ENCODE measurements at places on chromosomes 7 and 10.
A peak's percentile ranks its signal among the peaks of the same experiment; 100 is the strongest.

DNA sequence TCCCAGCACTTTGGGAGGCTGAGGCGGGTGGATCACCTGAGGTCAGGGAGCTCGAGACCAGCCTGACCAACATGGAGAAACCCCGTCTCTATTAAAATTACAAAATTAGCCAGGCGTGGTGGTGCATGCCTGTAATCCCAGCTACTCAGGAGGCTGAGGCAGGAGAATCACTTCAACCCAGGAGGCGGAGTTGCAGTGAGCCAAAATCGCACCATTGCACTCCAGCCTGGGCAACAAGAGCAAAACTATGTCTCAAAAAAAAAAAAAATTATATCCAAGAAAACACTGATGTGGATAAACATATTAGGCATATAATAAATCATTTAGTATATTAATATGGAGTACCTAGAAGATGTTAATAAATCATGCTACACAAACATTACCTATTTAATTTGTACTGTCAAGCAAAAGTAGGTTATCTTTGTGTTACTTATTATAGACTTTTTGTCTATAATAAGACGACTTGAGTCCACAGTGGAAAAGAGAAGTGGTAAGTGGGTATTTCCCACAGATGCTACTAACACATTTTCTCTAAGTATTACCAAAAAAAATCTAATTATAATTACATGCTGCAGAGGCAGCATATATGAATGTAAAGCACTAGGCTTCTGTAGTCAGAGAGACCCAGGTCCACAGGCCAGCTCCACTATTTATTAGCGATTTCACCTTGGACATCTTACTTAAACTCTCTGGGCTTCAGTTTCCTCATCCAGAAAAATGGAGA lies 34.5 kb downstream of the DNMBP start:
- DNase-seq, result no peak

DNA sequence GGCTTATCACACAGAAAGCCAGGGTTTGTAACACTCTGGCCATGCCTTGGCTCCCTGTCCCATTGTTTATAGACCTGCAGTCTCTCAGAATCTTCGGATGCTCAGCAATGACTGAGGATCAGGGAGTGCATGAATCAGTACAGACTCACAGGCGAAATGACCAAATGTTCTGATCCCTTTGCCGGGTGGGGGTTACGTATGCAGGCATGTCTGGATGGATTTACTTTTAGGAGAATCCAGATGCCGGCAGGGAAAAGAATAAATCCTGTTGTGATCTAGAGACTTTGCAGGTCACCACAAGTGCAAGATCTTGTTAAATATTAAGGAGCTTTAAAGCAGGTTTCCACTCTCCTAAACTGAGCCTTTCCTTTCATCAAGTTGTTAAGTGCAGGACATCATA lies 149.5 kb downstream of the SFMBT2 start:
- DNase-seq, result no peak

DNA sequence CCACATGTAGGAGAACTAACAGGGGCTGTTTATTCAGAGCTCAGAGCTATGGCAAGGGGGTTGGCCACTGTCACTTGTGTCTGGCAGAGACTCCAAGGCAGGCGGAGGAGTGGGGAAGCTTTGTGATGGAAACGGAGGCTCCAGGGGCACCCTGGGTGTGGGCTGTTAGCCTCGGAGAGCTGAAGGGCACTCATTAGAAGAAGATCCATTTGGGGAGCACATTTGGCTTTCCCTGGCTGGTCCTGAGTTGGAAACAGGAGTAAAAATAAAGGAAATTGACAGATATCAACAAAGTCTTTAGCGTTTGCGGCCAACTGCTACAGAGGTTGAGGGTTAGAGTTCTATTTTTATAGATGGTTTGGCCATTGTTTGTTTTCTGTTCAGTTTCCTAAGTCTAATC lies 288.3 kb upstream of the MKI67 start:
- no peak for DNase-seq

DNA sequence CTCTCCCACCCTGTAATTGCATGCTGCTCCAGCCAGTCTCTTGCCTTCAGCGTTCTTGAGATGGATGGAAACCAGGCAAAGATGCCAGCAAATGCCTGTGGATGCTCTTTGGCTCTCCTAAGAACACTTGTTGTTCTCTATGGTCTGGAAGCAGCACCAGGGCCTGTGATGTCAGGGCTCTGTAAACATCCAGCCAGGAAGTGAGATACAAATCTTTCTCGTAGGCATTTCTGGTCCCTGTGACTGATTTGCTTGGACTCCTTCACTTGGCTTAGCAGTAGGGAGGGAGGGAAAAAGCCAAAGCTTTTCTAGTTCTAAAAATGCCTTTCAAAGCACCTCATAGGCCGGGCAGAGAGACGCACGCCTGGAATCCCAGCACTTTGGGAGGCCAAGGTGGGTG lies 201.3 kb downstream of the REEP3 start:
- no peak for DNase-seq

DNA sequence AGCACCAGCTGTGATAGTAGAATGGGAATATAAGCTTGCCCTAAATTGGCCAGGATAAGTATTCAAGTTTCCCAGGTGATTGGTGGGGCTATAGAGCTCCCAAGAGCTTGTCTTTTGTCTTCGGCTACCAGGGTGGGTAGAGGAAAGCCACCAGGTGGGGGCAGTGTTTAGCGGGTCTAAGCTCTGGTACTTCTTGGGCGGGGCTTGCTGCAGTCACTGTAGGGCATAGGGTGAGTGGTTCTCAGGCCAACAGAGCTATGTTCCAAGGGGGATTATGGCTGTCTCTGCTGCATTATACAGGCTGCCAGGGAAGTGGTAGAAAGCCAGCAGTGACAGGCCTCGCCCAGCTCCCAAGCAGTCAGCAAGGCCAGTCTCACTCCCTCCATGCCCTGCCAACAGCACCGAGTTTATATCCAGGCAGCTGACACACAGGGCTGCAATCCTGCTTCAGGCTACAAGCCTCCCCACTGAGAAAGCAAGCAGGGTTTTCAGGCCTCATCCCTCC lies 110.7 kb downstream of the ZNF467 start:
- DNase-seq, result peak; percentile 63

GRCh38 chr10:659688-660141 lies 29.8 kb downstream of the DIP2C start:
- DNase-seq, result no peak

- DNase-seq, result no peak
Observed at GRCh38 chr10:124728830-124729661, 15.1 kb downstream of the FAM53B start.

GRCh38 chr10:71635251-71635866 lies 84.2 kb downstream of the C10orf105 start:
- no peak for DNase-seq

- no peak for DNase-seq
Observed at GRCh38 chr7:67813621-67814292, 817.1 kb downstream of the TYW1 start.

DNA sequence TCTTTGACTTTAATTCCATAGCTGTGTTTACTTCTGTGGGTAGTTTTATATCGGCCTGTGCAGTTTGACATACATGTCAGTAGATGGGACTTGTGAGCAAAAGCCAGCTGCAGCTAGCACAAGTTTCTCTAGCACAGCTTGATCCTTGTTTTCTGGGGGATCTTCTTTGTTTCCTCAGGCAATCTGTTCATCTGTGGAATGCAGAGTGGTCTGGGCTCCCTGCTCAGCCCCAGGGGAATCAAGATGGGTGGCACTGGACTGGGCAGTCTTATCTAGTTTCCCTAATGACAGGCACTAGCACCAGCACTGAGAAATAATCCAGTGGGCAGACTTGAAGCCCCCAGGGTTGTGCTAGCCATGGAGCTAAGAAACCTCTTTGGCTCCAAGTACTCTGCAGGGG lies 40.8 kb downstream of the CYP2C19 start:
- DNase-seq, result no peak
